Sigmoid colon (tissue), 7 donors: ENCODE measurements at places on chromosomes 3 and 15. TPM values are rescaled to one million over a fixed set of nuclear protein-coding genes. Genes with fewer than 3 reads are reported as not detected.

GRCh38 chr3:29552051-29552450 is 271.2 kb downstream of the RBMS3 start:
- DNase-seq: no peak

GRCh38 chr3:11653298-11654055 is 9.8 kb upstream of the VGLL4 start:
- no peak for DNase-seq

- no peak for DNase-seq
Measured at GRCh38 chr15:38085114-38085513, 150.7 kb downstream of the TMCO5A start.

GRCh38 chr3:98594628-98595324 is 1.4 kb upstream of the CPOX start:
- no peak for DNase-seq

DNA sequence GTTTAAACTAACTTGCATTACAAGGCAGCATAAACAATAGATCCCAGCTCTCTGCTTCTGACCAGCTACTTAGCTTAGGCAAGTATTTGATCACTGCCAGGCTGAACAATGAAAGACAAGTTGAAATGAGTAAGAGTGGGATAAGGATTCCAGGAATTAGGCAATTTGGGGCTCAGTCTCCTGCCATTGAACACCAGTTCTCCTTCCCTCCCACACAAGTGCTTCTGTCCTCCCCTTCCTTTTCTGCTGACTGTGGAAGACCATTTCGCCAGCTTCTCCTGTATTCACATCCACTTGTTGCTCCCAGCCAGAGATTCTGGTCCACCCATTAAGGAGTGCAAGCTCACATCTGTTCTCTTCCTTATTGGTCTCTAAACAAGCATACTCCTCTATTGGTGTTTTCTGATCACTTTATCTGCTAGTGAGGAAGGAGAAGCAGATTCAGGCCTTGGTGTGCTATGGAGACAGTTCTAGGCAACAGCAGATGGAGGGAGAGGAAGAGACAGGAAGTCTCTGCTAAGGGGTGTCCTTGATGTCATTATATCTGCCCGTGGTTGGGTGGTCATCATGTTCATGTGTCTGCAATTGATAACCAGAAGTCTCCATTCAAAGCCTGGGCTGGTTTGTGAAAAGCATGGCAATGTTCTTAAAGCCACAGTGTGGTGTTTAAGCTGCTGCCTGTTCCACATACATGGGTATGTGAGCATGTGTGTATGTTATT is 121.5 kb downstream of the PLCL2 start:
- DNase-seq: no peak

DNA sequence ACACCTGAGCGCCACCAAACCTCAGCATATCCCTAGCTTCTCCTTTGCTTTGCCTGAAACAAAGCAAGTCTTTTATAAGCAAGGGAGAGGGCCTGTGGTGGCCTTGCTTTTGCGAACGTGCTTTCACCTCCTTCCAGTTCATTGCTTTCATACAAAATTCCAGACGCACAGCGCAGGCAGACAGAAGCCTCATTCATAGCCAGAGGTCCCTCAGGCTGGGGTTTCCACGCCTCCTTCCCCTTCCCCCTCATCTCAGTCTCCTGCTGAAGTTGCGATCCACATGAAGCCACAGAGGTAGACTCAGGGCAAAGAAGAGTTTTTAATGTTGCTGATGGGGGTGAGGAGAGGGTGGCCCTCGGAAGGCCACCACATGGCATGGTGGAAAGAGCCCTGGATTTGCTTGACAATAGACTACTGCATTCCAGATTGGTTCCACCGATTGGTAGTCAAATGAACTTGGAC is 59.4 kb upstream of the FLNB start:
- DNase-seq: peak; percentile 64

GRCh38 chr15:99931703-99932603 is 198.7 kb upstream of the LYSMD4 start:
- DNase-seq: no peak

SPRED1 gene
- polyA plus RNA-seq: 6.8 TPM

DNA sequence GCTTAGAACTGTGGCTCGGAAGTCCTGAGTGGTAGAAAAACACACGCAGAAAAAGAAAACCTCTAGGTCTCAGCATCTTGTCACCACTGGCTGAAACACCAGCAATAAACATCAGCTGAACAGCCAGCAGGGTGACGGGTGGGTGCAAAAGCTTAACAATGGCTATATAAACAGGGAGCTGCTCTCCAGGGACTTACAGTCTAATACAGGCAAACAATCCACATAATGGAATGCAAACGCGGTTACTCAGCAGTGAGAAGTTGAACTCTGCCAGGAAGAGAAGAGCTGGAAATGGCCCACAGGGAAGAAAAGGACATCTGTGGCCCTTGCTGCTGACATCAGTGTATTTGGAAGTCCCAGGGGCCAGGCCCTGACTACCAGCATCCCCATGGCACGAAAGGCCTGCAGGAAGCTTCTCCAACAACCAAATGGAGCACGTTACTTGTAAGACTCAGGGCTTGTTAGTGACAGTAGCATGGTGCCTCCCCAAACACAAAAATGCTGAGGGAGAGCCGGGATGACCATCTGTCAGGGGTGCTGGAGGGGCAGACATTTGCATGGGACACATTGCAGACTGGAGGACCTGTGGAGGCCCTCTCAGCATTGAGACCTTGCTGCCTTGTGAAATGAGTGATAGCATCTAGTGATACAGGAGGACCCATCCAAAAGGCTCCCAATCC is 3.0 kb downstream of the HEG1 start:
- no peak for DNase-seq

DNA sequence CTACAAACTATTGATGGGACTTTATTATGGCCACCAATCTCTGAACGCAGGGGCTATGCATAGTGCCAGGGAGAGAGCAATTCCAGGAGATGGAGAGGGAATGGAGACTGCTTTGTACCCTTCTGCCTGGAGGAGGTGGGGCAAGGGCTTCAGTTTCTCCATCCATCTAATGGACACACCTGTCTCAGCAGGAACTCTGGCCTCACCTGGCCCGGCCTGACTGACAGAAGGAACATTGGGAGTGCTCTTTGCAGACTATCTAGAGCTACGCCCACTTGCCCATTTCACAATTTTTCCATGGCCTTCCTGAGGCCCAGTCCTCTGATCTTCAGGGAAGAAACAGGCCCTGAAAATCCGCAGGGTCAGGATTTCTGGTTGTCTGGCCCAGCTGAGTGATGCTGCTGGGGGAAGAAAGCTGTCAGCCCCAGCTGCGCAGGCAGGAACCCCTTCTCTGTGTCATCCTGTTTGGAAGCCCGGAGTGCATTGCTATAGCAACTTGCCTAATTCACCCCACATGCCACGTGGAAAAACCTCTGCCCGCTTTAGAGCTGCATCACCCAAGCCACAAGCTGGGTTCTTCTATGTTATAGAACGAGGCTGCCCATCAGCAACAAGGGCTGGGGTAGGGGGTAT is 6.4 kb downstream of the ITGA11 start:
- no peak for DNase-seq

KNG1 gene
- 0.35 TPM for polyA plus RNA-seq

DNA sequence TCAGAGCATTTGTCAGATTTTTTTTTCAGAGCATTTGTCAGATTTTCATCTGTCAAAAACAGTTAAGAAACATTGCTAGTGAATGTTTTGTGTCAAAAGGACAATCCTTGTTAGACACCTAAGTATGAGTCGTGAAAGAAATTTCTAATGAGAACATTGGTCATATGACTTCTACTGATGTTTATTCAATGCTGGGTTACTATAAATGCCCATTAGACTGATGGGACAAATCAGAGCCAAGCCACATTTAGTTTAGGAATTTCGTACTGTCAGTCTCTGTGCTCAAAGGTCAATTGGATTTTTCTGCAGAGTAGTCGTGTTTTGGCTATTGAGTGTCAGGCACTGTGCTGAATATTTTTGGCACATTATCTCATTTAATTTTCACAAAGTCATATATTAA is 31.6 kb downstream of the TSC22D2 start:
- no peak for DNase-seq

- no peak for DNase-seq
Measured at GRCh38 chr3:64259636-64260035, 34.4 kb upstream of the PRICKLE2 start.

DNA sequence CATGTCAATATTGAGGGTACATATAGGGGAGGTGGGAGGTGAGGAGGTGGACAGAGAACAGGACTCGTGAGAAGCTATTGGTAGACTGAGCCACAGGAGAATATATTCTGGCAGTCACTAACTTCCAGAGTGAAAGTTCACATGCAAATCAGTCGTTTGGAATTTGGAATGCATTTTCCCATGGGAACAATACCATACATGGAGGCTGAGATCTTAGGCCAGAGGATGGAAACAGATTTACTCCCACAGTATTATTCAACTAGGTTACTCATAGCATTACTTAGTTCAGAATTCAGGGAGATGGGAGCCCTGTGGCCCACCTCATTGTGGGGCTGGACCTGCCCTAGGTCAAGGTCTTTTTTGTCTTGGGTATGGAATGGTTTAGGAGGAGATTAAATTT is 36.4 kb upstream of the ABHD2 start:
- DNase-seq: no peak
